Activated T-helper 17 cell treated with anti-CD3 and anti-CD28 coated beads, Interleukin-2, amount 50 U/mL, for 72 hours (primary cell): ENCODE measurements at places on chromosomes 6 and 20.
A peak's percentile ranks its signal among the peaks of the same experiment; 100 is the strongest.

GRCh38 chr6:63441266-63441956 lies 121.6 kb upstream of the LGSN start:
- peak; percentile 56 for ATAC-seq

GRCh38 chr20:38947931-38948362 lies 14.2 kb upstream of the DHX35 start:
- ATAC-seq = no peak

GRCh38 chr20:51543422-51543788 lies 886 bp upstream of the NFATC2 start:
- no peak for ATAC-seq

GRCh38 chr20:11993886-11994461 lies 76.3 kb downstream of the BTBD3 start:
- no peak for ATAC-seq

DNA sequence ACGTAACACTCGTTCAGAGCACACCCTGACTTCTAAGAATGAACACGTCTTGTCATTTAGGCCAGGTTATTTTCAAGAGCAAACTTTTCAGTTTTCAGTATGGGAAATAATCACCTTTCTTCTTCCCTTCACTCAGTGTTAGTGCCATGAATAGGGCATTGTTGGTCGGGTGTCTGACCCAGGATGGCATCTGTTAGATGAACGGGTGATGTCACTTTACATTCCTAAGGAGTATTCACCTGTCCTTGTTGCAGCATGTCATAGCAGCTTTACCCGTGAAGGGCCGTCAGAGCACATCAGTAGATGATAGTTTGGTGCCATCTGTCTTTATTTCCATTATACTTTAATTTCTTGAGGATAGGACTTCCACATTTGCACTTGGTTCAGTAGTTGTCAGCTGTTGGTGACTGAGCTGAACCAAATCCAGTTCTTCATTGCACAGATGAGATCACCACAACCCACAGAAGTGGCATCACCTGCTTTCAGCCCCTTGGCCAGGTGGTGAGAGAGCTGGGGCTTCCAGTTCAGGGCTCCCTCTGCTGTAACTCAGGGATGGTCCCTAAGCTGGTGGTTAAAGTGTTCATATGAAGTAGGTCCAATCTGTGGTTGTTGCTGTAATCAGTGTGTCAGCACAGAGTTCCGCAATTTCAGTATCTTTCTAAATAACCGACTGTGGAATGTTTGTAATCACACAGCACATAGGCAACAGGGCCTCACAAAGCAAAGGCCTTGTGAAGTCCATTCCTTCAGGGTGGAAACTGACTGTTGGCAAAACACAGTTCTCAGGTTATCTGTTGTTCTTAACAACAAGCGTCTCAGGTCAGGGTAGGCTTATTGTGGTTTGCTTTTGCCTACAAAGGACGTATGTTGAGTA lies 68.2 kb downstream of the FAM120B start:
- ATAC-seq = no peak

DNA sequence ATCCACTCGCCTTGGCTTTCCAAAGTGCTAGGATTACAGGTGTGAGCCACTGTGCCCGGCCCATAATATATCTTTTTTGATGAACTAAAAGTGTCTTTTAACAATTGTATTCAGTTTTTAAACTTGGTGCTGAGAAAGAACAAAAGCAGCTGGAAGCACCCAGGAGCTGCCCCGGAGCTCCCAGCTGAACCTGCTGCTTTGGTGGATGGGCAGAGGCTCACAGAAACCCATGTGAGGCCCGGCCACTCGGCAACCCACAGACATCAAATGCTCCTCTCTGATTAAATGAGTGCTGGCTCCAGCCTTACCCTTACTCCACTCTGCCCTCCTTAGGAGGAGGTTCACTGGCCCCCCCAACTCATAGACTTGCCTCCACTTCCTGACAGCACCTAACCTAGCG lies 59.4 kb upstream of the FRMD1 start:
- ATAC-seq = no peak

GRCh38 chr6:7916959-7917358 lies 6.4 kb upstream of the TXNDC5 start:
- ATAC-seq = no peak

DNA sequence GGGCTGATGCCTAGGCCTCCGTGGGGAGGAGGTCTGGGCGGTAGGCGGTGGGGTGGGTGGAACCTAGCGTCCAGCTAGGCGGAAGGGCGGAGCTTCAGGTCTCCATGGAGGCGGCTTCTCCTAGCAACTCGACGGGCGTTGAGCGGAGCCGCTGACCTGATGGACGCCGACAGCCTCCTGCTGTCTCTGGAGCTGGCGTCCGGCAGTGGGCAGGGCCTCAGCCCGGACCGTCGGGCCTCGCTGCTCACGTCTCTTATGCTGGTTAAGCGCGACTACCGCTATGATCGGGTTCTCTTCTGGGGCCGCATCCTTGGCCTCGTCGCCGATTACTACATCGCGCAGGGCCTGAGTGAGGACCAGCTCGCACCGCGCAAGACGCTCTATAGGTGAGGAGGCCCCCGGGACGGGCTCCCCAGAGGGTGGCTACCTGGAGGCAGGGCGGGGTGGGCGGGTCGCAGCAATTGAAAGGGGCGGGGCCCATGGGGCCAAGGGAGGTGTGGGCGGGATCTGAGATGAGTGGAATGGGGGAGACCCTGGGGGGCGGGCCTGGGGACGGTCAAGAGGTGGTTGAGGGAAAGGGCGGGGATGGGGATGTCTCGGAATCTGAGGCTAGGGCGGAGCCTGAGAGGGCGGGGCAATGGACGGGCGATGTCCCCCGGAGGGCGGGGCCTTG lies at the start of gene RSPH9:
Gene RSPH9 (plus strand): TSS at position 97 of the 673 bp plus-strand sequence. CDS start 63 bp downstream, at position 160.
- ATAC-seq = peak; percentile 92

GRCh38 chr6:170295510-170296422 lies 4.9 kb upstream of the DLL1 start:
- ATAC-seq = peak; percentile 76

DNA sequence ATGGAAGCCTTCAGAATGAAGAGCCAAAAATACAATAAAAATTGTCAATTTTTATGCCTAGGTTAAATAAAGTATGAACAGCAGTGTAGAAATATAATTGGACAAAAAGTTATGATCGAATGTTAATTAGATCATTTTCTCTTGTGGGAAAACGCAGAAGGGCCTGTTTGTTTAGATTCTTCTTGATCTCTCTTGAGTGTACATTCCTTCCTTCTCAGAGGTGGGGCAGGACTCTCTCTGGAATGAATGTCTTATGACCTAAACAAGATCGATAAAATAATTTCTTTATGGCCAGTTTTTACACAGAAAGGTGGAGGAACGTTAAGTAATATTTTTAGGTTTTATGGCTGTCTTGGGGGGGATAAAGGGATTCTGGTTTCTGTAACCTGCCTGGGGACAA lies 500.1 kb upstream of the MARCKS start:
- ATAC-seq = no peak

DNA sequence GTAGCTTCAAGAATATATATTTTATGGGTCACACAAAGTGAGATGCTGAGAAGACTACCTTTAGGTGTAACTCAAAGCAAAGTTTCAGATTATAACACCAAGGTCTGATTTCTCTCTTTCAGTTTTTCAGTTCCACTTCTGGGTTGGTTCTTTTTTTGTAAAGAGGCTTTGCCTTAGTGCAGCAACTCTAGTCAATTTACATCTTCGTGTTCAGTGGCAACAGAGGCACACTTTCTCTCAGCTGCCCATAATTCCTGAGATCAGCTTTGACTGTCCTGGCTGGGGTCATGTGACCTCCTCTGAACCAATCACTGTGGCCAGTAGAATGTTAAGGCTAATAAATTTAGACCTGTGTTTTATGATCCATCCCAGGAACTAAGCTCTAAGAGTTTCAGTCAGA lies 120.2 kb downstream of the TINAG start:
- no peak for ATAC-seq

DNA sequence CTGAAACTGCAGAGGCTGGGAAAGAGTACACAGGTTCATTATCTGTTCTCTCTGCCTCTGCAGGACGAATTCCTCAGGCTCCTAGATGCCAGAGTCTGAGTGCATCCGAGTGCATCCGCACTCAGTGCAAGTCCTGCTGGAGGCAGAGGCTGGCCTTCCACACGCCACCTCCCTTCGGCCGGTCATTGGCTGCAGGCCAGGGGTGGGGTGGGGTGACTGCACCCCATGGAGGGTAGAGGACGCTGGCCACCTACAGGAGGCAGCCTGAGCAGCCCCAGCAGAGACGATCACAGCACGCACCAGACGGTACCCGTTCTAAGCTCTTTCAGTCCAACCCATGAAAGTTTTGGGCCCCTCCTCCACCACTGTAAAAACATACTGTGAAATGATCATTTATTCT lies 11.7 kb downstream of the SFT2D1 start:
- ATAC-seq = no peak

DNA sequence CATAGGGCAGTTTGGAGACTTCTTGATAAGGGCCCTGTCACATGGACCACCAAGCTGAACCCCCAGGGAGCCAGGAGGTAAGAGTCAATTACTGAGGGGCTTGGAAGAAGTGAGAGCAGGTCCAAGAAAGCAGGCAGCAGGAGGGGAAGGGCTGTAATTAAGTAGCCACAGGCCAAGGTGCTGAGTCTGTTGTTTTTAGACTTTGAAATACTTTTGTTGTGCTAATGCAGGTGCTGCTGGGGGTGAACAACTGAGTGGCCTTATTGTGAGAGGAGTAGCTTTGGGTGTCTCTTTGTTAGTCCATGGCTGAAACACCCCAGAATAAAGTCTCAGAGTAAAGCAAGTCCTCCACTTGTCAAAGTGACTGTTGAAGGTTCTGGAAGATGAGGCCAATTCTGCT lies 267.0 kb upstream of the SUPT3H start:
- ATAC-seq = no peak

DNA sequence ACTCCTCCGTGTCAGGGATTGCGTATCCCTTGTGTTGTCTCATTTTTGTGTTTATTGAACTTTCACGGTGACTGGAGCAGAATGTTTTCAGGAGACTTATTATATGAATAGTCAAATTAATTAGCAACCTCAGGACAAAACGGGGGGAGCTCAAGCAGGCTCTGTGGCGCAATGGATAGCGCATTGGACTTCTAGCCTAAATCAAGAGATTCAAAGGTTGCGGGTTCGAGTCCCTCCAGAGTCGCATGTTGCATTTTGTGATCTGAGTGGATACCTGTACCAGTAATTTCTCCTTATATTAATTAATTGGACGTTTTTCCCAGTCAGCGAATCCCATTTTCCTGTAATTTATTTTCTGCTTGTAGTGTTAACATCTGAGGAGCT lies 89.1 kb upstream of the ZNF184 start:
- ATAC-seq = no peak

GRCh38 chr6:29946223-29947076 lies 4.1 kb downstream of the HLA-A start:
- no peak for ATAC-seq

- no peak for ATAC-seq
These were observed 441.8 kb downstream of the PTPRT start for GRCh38 chr20:42747765-42748411.

- peak; percentile 92 for ATAC-seq
These were observed 41.1 kb downstream of the FARS2 start for GRCh38 chr6:5302220-5302946.

DNA sequence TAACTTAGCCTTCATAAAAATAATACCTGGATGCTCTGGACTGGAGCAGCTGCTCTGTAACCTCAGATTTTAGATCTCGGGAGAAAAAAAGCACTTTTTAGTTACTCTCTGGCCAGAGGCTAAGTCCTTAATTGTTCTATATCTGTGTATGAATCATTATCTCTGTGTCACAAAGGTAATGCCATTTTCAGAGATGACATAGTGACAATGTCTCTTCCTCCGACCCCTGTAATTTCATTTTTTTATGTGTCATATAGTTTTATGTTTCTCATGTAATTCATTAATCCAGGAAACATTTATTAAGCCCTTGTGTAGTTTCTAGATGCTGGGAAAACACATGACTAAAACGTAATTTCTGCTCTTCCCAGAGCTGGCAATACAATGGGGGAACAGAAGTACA lies 55.6 kb downstream of the SENP6 start:
- ATAC-seq = no peak

- no peak for ATAC-seq
These were observed 12.6 kb downstream of the TCP11 start for GRCh38 chr6:35128496-35128895.

DNA sequence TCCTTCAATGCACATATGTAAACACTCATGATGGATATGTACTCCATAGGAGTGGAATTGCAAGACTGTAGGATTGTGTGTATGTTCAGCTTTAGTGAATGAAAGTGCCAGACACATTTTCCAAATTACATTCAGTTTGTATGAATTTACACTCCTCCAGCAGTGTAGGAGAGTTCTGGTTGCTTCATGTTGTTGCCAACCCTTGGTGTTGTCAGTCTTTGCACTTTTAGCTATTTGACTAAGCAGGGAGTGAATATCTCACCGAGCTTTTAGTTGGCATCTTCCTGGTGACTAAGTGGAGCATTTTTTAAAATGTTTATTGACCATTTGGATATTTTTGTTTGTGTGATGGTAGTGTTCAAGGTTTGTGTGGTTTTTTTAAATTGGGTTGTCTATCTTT lies 23.9 kb downstream of the NKX2-4 start:
- no peak for ATAC-seq

GRCh38 chr6:45726444-45726843 lies 289.2 kb downstream of the CLIC5 start:
- no peak for ATAC-seq

- no peak for ATAC-seq
These were observed 134.3 kb upstream of the MAN1A1 start for GRCh38 chr6:119483908-119484307.

DNA sequence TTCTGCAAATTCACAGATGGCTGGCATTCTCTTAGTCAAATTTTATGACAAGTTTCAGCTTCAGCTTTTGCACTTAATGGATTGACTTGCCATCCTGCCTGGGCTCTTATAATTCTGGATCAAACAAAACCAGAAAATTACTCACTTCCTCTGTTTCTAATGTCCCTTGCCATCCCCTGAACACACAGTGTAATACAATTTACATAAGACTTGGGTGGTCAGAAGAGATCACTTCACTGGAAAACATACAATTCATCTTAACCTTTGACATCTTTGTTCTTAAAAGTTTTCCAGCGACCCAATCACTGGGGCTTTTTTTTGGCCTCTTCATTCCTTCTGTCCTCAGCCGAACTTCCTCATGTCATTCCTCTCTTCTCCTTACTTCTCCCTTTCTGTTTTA lies 199.0 kb downstream of the ARHGAP18 start:
- no peak for ATAC-seq

GRCh38 chr20:6265204-6265904 lies 142.5 kb upstream of the FERMT1 start:
- no peak for ATAC-seq

- peak; percentile 69 for ATAC-seq
These were observed 10.8 kb upstream of the ARMC2 start for GRCh38 chr6:108837236-108837971.
